ENCODE measurements at places on chromosomes 3 and 15.
A peak's percentile ranks its signal among the peaks of the same experiment; 100 is the strongest.

DNA sequence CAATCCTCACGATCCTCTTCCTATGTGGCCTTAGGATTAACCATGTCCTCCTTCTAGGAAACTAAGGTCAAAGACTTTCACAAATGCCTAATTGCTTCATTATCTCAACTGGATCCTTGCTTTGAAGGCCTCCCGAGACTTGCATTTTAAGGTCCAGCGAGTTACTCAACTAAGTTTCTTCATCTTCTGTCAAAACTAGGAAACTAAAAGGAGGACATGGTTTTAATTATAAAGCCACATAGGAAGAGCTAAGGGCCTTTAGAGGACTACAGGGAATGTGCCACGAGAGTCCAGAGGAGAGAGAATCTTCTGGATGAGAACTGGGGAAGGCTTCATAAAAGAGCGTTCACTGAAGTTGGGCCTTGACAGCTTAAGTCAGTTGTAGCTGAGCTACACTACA lies 87.8 kb upstream of the LPP start:
- DNase-seq = no peak

DNA sequence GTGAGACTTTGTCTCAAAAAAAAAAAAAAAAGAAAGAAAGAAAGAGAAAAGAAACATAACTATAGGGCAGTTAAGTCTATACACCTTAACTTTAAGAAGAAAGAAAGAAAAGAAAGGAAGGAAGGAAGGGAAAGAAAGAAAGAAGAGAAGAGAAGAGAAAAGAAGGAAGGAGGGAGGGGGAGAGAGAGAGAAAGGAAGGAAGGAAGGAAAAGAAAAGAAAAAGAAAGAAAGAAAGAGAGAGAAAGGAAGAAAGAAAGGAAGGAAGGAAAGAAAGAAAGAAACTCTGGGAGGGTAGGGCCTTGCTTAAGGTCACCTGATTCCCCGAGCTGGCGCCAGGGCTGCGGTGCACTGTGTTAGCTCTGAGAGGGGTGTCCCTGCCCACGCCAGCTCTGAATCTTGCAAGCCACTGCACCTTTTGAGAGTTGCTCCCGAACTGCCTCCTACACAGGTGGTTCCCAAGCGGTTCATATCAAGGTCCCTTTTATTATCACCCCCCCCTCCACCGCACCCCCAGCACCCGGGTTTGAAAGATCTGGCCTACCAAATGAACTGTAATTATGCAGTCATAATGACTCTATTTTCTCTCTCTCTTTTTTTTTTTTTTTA lies 39.2 kb upstream of the VPS8 start:
- no peak for DNase-seq

- DNase-seq = no peak
Measured at GRCh38 chr3:138459619-138460535, 25.5 kb downstream of the ESYT3 start.

- no peak for DNase-seq
Measured at GRCh38 chr3:142888481-142889211, at the start of gene PCOLCE2. TSS of gene PCOLCE2 (minus strand) at chr3:142889083. CDS start at chr3:142888896, 187 bp downstream.

DNA sequence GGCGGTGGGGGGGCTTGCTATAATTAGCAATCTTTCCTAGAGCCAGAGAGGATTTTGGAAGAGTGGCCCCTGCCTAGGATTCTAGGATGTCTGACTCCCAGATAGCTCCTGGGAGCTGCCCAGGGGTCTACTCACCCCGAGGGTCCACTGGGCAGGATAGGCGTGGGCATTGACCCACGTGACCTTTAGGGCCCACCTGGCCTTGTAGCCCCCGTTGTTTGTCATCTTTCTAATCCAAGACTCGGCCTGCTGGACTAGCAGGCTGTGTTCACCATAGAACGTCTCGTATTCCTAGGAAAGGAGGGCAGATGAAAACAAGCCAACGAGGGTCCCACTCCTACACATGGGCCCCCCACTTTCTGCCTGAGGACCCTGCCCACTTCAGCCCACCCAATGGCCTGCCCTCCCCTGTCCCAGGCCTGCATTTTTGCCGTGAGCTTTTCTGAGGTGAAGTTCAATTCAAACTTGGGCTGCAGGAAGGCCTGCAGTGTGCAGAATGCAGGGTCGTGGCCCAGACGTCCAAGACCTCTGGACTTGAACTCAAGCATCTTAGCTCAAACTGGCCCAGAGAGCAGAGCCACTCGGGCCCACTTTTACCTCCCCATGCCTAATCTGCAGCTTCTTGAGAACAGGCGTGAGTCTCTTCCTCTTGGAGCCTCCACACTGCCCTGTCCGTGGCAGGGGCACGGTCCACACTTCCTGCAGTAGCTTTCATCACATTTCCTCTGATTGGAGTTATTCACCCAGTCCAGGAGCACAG lies 41.5 kb downstream of the MUC4 start:
- DNase-seq = no peak

- DNase-seq = no peak
Measured at GRCh38 chr15:28068930-28069329, 30.2 kb downstream of the OCA2 start.

GRCh38 chr15:51756482-51756881 lies 5.1 kb downstream of the TMOD2 start:
- no peak for DNase-seq

DNA sequence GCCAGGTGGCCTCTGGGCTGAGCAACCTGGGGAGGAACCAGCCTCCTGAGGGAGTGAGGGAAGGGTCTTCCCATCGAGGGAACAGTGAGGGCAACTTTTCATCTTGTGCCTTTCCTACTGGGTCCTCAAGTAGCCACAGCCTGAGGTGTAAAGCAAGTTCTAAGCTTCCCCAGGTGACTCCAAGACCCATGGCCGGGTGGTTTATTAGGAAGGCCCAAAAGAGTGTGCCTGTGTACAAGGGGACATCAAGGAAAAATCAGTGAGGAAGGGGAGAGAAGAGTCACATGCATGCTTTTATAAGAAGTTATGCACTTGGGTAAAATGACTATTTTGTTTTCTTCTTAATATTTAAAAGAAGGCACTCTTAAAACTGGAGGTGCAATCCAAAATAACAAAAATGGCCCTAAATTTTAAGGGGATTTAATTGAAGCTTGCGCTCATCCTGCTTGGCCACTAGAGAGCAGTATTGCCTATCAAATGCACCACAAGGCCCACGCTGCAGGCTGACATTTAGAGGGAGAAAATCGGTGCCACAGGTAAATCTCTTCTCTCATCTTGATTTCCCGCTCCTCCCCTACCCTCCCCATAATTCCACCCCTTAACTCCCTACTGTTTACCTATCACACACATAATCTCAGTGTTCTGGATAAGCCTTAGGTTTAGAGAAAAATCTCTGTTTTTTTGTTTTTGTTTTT lies 6.7 kb downstream of the NANOGP8 start:
- peak; percentile 10 for DNase-seq

GRCh38 chr15:40054855-40055575 lies 16.0 kb upstream of the SRP14 start:
- DNase-seq = no peak

GRCh38 chr3:38133557-38134405 lies 3.1 kb downstream of the ACAA1 start:
- no peak for DNase-seq

- no peak for DNase-seq
Measured at GRCh38 chr3:11953778-11954177, 50.4 kb upstream of the SYN2 start.

DNA sequence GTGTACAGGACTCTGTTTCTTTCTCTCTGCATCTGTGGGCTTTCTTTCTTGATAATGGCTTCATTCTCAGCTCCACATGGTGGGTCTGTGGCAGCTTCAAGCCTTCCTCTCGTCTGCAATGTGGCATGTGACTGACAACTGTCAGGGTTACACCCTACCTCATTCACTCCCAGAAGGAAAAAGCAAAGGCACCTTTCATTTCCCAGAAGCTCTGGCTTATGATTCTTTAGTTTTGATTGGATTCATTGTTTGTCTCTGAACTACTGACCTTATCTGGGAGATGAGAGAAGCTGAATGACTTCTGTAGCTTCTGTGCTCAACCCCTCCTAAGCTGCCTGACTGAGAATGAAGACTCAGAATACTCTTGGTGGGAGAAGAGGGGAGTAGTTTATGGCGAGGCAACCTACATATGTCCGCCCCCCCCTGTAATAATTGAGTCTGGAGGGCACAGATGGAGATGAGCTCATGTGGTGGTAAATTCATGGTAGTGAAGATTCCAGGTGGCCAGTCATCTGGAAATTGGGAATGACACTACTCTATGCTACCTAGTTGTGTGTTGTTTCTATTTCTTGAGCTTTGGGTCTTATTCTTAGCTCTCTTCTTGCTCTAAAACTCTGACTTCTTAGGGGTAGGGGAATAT lies 38.4 kb downstream of the KCNAB1 start:
- no peak for DNase-seq

GRCh38 chr15:35540885-35541284 lies 5.1 kb downstream of the DPH6 start:
- no peak for DNase-seq

GRCh38 chr3:164479978-164480377 lies 598.3 kb downstream of the SI start:
- DNase-seq = no peak

DNA sequence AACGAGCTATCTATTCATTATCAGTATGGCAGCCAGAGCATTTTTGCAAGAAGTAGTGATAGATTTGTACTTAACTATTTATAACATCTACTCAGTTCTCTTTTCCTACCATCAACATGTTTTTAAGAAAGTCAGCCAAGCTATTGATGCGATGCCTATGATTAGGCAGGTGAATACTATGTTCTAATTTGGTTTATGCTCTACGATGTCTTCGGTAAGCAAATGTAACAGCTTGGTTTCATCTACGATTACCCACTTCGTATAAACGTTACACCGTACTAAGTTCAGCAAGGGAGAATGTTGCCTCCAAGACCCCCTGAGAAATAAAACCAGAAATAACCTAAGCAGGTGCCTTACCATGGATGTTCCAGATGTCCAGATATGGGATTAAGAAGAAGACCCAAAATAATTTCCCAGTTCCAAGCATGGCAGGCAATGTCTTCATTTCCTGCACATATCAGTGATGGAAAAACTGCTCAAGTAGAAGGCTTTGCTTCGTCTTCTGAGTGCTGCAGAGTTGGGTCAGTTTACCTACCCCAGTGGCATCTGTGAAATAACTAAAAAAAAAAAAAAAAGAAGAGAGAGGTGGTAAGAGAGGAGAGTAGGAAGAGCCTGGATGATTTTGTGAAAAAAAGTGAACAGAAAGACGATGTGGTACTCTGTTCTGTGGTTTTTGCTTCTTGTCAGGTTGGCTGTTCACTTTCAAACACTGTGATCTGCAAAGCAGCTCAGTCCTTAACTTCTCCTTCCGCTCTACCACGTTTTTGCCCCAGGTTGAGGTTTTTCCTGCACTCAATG lies at the start of gene BTLA:
TSS of gene BTLA (minus strand) at position 559 of the 798 bp plus-strand sequence. CDS start at position 445, 114 bp downstream.
- DNase-seq = peak; percentile 43

- no peak for DNase-seq
Measured at GRCh38 chr3:104323226-104323625, 1043.5 kb upstream of the ALCAM start.

- DNase-seq = peak; percentile 10
Measured at GRCh38 chr3:177145954-177146353, 51.3 kb downstream of the TBL1XR1 start.

DNA sequence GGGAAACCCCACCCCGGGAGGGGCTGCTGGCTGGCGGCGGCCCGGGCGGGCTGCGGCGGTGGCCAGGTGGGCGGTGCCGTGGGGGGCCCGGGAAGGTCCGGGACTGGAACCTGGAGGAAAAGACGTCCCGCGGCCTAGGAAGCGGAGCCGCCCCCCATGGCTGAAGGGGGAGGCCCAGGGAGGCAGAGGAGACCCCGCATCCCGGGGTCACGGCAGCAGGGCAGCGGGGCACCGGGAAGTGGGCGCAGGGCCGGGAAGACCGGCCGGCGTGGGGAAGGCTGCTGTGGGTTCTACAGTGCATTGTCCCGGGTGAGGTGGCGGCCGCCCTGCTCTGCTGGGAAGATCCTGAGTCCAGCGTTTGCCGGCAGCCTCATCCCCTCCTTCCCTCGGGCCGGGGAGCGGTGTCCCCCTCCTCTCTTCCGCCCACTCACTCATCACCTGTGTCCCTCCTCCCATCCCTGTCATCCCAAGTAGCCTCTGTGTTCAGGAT lies 525 bp upstream of the FSTL1 start:
- DNase-seq = no peak

- no peak for DNase-seq
Measured at GRCh38 chr3:156443079-156443478, 111.8 kb downstream of the SSR3 start.

- no peak for DNase-seq
Measured at GRCh38 chr3:196624907-196625306, 14.6 kb upstream of the NRROS start.

GRCh38 chr15:81024265-81024872 lies 23.6 kb downstream of the TLNRD1 start:
- DNase-seq = no peak

DNA sequence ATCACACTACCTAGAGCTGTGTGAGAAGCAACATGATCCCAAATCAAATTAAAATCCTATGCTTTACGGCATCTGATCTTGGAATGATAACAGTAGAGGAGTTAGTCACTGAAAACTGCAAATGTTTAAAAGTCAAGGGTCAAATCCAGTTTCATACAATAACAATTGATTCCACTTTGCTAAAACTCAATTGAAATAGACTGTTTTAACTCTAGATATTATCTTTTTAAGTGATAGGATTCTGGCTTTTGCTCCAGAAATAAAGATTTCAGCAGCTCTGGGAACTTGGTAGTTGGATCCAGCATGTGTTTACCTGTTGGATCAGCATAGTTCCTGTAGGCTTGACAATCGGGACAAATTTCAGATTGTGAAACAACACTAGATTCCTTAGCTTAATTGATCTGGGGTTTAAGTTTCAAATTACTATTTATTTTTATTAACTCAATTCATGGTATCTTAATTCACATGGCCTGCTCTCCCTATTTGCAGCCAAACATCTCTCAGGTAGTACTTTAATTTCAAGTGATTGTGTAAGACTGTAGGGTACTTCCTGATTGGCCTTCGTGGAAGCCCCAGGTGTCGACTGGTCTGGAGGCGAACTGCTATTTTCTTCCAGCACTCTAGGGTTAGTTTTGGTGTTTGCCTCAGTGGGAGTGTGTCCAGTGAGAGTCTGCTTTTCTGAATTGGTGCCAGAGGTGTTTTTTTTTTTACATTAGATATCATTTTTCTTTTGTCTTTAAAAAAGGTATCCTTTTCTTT lies 16.6 kb downstream of the NFKBIZ start:
- no peak for DNase-seq

DNA sequence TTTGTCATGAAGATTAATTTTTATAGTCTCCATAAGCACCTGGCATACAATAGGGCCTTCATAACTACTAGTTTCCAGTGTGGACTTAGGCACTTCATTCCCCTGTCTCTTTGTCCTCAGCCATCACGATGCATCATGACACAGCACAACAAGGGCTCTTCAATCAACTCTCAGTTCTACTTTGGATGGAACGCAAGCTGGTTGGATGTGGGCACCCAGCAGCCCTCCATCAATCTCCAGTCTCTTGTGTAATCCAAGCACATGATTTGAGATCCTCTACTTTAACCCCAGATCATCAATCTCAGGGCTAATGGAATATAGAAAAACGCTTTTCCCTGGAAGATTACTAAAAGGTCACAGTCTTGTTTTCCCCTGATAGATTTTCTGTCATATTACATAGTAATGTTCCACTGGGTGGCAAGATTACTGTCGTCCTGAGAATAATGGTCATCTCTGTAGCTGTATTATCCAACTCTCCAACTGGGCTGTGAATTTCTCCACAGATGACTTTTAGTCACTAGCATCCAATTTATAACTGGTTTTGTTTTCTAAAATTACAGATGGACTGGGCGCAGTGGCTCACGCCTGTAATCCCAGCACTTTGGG lies 22.9 kb upstream of the CHRNA7 start:
- DNase-seq = no peak

- DNase-seq = no peak
Measured at GRCh38 chr3:32189693-32190092, 48.8 kb upstream of the CMTM8 start.

GRCh38 chr15:80159811-80160569 lies 7.2 kb downstream of the FAH start:
- no peak for DNase-seq

GRCh38 chr3:11335056-11335608 lies 62.9 kb downstream of the ATG7 start:
- peak; percentile 36 for DNase-seq

Data from central memory CD4-positive, alpha-beta T cell (primary cell).